SIG-M5 (cell line): ENCODE measurements at places on chromosomes 3 and 15.

- DNase-seq, result no peak
These were observed 77.5 kb downstream of the IGF1R start for GRCh38 chr15:98725874-98726273.

DNA sequence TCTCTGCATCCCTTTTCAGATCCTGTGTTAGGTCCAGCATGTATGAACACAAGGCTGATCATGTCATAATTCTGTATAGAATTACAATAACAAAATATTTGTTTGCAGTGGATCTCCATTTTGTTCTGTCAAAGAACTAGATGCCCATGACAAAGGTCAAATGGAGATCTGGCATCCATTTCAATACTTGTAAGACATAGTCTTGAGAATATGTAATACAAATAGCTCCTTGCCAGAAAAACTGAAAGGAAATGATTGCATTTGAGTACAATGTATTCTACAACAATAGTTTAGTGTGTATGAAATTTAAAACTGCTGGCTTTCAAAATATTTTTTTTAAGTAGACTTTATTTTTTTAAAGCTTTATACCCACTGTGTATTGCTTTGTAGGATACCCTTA, 101.1 kb downstream of the CMSS1 start:
- no peak for DNase-seq

DNA sequence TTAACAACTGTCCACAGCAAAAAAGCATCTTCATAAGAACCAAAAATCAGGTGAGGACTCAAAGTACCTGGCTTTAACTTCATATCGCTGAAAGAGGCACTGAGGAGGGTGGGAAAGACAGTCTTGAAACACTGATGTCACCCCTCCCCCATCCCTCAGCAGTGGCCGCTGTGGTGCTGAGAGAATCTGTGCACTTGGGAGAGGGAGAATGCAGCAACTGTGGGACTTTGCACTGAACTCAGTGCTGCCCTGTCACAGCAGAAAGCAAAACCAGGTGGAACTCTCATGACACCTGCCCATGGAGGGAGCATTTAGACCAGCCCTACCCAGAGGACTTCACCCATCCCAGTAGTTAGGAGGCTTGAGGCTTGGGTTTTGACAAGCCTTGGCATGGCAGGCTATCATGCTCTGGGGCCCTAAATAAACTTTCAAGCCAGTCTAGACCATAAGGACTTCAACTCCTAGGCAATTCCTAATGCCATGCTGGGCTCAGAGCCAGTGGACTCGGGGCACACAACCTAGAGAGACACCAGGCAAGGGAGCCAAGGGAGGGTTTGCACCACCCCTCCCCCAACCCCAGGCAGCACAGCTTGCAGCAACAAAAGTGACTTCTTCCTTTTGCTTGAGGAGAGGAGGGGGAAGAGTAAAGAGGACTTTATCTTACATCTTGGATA, 6.1 kb upstream of the ZSCAN2 start:
- DNase-seq, result no peak

DNA sequence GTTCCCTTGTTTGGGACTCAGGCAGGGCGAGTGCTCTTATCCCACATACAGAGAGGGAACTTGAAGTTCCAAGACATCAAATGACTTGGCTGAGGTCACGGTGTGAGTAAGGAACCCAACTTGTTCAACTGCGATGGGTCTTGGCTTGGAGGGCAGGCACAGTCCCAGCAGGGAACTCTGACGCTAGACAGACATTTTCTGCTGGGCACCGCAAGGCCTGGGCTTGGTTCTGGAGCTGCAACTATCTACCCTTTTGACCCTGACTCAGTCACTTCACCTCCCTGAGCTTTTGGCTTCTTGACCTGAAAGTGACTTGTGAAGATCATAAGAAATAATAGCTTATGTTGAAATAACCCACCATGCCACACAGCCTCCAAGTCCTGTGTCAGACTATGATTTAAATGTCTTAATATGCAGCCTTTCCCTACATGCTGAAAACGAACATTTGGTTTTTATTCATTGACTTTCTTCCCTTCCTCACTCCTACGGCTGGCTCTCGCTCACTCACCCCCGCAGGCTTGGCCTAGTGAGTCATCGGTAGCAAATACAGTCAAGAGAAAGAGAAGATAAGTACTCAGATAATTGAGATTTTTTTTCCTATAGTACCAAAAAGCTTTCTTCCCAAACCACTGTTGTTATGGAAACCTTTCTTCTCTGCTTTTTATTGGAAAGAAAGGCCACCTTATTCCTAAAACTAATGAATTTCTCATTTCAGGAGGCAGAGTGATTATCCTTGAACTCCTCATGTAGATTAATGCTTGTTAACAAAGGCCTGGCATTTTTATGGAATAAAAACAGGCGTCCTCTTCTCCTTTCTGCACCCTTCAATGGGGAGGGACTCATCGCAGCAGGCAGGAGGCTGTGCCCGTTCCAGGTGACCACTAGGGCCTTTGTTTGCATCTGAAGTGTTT, 178.4 kb downstream of the ATP10A start:
- no peak for DNase-seq

GRCh38 chr3:156635034-156635433, 39.4 kb upstream of the TIPARP start:
- DNase-seq, result no peak

GRCh38 chr3:150091626-150092025, 120.9 kb upstream of the PFN2 start:
- DNase-seq, result no peak

GRCh38 chr3:108338901-108339545, 42.7 kb downstream of the HHLA2 start:
- DNase-seq, result no peak

DNA sequence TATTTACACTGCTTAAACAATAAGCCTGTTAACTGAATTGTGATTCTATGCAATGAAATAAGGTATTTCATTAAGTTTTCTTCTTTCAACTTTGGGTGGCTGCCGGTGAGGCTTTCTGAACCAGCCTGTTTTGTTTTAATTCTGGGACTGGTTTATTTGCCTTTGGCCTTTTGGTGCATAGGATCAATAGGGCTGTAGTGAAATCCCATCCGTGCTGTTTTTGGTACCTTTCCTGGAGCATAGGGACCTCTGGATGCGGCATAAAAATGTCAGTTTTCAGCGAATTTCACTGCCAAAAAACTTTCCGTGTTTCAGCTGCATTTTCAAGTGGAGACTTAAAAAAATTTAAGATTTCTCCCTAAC, 514 bp downstream of the PLS1 start:
- no peak for DNase-seq

DNA sequence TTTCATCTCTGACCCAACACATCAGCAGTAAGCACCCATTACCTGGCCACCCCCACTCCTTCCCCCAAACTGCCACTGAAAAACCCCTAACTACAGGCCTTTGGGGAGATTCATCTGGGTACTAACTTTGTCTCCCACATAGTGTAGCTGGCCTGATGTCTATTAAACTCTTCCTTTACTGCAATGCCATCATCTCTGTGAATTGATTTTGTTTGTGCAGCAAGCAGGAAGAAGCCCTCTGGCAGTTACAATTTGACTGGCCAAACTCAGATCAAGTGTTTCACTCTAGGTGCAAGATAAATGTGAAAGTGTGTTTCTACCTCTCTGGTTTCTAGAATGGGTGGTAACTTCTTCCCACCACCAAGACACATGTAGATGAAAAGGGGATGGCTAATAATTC, 26.7 kb upstream of the OR5K4 start:
- DNase-seq, result no peak

DNA sequence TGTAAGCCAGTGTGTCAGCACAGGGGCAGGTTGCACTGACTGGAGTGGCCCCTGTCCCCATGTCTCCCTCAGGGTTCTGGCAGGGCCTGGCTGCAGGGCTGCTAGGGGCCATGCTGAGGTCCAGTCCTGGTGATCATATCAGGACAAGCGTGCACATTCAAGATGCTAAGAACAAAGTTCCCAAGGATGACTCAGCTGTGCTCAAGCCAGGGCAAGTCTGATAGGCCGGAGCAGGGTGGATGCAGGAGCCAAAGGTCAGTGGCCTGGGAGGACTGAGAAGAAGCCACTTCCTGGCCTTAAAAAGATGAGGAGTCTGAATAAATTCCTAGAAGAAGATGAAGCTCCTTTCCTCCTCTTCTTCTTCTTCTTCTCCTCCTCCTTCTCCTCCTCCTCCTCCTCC, 353.2 kb downstream of the AGBL1 start:
- no peak for DNase-seq

DNA sequence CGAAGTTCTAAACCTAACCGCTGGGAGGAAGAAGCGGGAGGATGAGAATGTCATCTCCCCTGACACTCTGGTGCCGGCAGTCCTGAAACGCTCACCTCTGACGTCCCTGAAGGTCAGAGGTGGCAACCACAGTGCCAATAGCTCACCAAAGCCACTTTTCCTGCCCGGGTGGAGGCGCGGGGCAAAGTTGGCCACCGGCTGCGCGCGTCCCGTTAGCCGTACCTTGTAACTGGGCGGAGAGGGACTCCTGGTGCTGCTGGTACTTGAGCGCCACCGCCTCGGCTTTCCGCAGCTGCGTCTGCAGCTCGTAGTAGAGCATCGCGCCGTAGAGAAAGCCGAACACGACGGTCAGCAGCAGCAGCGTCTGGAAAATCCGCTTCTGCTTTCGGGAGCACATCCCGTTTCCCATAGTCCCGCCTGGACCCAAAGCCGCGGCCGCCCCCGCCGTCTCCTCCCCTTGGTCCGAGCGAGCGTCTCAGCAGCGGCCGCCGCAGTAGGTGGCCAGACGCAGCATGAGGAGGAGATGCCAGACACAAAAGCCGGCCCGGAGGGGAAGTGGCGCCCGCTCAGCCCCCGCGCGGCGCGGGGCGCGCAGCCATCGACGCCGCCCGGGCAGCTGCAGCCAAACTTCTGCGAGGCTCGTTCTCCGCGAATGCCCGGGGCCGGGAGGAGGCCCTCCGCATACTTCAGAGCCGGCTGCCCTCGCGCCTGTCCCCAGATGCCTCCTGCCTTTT, 680 bp downstream of the GOLIM4 start:
- no peak for DNase-seq

DNA sequence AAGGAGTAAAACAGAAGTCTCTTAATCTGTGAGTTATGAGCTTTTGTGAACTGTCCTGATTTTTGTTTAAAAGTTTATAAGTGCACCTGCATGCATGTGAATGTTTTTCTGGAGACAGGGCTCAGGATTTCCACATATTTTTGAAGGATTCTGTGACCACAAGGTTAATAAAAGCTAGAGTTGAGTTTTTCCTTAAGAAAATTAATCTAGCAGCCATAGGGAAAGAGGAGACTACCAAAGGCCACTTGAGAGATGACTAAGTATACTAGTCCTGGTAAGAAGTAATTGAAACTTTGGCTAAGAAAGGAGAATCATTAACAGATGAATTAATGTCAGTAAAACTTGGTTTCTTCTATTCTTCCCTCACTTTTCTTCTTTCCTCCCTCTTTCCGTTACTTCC, 176.8 kb upstream of the EPHA3 start:
- no peak for DNase-seq

GRCh38 chr3:113626503-113627371, 69.7 kb downstream of the USF3 start:
- DNase-seq, result no peak

- no peak for DNase-seq
These were observed 642.4 kb downstream of the GOLGA6L6 start for GRCh38 chr15:19899021-19899824.

DNA sequence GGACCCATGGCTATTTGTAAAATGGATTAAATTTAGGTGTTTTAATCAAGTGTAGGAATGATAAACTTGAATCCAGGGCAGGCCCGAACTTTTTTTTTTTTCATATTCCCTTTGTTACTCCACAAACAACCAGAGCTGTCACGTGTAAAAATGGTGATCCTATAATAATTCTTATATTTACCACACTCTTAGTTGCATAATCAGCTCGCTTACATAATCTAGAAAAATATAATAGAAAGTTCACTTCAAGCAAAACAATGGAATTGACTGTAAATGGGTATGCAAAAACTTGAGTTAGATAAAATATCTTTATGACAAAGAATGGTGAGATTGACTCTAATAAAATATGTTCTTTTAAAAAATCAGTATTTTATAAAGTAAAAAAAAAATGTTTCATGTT, 2.1 kb upstream of the PAQR9 start:
- no peak for DNase-seq

DNA sequence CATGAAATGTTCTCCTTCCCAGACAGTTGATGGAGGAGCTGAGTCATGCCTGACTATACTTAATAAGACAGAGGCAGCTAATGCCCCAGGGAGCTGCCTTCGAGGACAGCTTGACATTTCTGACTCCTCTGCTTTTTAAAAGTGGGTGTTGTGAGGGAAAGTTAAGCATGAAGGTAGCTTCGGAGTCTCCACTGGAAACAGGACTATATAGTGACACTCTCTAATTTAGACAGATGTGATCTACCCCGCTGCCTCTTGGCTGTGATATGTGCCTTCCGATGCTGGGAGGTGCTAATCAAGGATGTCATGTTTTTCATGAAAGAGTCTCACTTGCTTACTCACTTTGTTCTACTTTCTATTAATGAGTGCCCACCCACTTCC, 72.7 kb downstream of the IL1RAP start:
- DNase-seq, result no peak

- no peak for DNase-seq
These were observed 31.7 kb downstream of the LIMD1 start for GRCh38 chr3:45626096-45626887.

DNA sequence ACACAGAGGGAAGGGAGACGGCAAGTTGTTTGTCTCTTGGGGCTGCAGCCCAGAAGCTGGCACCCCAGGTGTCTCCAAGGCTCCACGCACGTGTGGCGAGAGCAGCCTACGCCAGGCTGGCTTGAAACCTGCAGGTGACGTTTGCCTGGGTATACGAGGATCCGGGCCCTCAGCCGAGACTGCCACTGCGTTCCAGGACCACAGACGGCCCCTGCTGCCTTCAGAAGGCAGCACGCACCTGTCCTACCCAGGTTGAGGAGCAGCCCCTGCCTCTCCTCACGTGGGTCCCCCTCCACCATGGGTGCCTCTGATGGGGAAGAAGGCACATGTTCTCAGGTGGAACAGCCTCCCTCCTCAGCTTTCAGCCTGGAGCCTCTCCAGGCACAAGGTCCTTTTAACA, 75.3 kb upstream of the PRR20G start:
- no peak for DNase-seq

GRCh38 chr3:184583578-184584451, 22.2 kb downstream of the EPHB3 start:
- no peak for DNase-seq

GRCh38 chr3:177921153-177921552, 615.1 kb upstream of the KCNMB2 start:
- no peak for DNase-seq

DNA sequence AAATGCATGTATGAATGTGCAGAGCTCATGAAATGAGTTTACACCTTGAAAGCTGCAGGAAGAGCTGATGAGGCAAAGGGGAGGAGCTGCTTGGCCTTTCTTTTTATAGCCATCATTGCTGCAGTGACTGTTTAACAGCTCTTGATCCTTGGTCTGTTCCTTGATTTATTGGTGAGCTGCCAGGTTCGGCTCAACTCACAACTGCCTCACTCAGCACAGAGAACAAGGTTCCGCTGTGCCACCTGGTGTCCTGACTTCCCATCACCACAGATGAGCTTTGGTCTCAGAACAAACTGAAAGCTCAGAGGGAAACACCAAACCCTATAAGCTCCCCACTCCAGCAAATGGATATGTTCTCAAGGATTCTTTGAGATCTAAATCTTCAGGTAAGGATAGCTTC, 626.1 kb downstream of the MAGI1 start:
- DNase-seq, result no peak

GRCh38 chr3:60803216-60804173, 447.8 kb downstream of the FHIT start:
- no peak for DNase-seq

GRCh38 chr3:29585368-29585767, 304.5 kb downstream of the RBMS3 start:
- DNase-seq, result no peak

GRCh38 chr3:11671648-11672100, 28.0 kb upstream of the VGLL4 start:
- DNase-seq, result no peak

GRCh38 chr3:29512641-29513040, 231.8 kb downstream of the RBMS3 start:
- DNase-seq, result no peak
